ENCODE measurements at places on chromosomes 1 and 21.

- peak; percentile 75 for DNase-seq
Measured at GRCh38 chr1:207888652-207889051, 22.3 kb downstream of the CD34 start.

DNA sequence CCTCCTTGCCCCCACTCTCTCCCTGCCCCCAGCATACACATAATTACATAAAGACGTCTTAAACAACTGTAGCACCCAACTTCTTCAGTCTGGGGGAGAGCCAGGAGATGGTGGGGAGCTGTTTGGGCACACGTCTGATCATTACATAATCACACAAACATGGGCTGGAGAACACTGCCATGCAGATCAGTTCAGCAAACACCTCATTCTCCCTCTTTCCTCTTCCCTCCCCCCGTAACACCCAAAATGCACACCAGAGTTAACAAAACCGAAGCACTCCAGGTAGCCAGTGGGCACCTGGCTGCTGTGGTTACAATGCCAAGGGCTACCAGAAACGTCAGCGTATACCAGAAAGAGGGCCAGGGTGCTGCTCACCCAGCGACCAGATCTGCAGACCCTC lies 1.6 kb downstream of the HIVEP3 start:
- no peak for DNase-seq

GRCh38 chr1:91553177-91553591 lies 52.5 kb downstream of the CDC7 start:
- DNase-seq: peak; percentile 90

DNA sequence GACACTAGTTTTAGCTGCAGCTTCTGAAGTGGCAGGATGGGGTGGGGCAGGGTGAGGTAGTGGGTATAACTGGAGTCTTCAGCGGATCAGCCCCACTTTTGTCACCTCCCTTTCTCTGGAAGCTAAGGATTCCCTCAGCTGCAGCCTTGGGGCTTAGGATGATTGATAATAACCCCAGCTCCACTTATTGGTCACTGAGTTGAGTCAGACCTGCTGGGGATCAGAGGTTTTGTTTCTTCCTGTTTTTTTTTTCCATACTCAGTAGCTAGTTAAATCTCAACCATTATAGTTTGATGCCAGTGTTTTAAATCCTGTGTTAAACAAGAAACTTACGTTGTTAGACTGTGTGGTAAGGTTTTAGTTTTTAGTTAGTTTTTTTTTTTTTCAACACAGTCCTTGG lies 57.2 kb downstream of the LAMC1 start:
- DNase-seq: peak; percentile 72

DNA sequence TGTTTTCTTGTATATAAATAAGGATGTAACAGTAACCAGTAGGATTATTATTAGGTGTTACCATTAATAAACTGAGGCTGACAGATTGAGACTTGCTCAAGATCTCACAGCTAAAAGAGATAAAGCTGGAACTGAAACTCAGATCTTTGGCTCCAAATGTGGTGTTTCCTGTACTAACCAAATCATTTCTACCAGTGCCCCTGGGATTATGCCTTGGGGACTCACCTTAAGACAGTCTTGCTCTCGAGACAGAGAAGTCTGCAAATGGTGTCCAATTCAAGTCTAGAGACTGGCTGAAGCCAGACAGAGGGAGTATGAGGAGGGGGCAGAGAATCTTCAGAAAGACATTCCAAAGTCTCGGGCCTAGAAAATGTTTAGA lies 593 bp upstream of the CD53 start:
- DNase-seq: no peak

GRCh38 chr1:15953791-15954241 lies 22.1 kb downstream of the ZBTB17 start:
- DNase-seq: no peak

- no peak for DNase-seq
Measured at GRCh38 chr1:192512426-192513162, 63.0 kb upstream of the RGS1 start.

DNA sequence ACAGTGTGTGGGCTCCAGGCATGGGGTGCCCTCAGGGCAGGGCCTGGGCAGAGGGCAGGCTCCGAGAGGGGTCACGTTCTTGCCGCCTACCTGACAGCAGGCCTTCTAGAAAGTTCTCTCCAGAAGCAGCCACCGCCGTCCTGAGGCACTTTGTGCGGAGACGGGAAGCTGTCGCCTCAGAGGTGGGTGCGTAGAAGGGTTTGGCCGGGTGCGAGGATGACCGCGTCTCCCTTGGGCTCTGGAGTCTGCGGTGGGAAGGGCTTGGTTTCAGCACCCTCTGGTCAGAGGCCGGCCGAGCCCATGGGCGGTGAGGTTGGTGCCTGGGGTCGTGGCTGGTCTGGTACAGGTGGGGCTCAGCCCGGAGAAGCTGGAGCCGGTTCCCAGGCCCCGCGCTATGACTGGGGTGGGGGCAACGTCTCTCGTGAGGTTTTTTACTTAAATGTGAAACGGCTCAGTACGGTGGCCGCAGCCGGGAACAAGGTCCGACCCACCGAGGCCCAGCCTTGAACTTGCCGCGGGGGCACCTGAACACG lies 10.1 kb upstream of the TTLL10 start:
- DNase-seq: no peak

GRCh38 chr1:152906023-152906565 lies 2.3 kb upstream of the IVL start:
- peak; percentile 78 for DNase-seq

- no peak for DNase-seq
Measured at GRCh38 chr1:229222081-229222480, 48.8 kb upstream of the RAB4A start.

GRCh38 chr21:41614511-41614910 lies 106.6 kb upstream of the TMPRSS2 start:
- DNase-seq: no peak

- no peak for DNase-seq
Measured at GRCh38 chr1:161226320-161226711, 456 bp downstream of the TOMM40L start.

DNA sequence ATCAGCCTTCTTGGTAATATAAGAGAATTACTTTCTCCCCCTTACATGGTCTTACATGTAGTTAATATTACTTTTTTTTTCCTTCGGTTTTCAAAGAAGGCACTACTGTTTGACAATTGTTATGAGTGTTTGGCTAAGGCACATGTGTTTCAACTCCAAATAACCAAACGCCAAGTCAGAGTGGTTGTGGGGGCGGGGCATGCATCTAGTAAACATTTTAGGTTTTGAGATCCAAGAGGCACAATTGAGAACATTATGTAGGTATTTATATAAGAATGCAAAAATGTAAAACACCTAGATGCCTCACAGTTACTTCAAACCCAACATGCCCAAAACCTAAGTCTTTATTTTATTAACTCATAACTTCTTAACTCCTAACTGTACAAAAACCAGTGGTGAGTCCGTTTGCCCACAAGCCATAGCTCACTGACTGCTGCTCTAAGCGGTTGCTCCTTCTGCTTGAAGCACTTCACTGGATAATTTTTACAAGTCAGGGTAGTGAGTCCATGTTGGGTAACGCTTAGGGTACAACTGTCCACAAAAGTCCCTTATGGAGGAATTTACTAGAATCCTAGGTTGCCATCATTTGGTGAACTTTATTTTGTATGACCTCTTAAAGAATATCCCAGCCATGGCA lies 189.9 kb downstream of the HUNK start:
- DNase-seq: no peak

- DNase-seq: no peak
Measured at GRCh38 chr1:214977110-214977509, 105.4 kb upstream of the KCNK2 start.

DNA sequence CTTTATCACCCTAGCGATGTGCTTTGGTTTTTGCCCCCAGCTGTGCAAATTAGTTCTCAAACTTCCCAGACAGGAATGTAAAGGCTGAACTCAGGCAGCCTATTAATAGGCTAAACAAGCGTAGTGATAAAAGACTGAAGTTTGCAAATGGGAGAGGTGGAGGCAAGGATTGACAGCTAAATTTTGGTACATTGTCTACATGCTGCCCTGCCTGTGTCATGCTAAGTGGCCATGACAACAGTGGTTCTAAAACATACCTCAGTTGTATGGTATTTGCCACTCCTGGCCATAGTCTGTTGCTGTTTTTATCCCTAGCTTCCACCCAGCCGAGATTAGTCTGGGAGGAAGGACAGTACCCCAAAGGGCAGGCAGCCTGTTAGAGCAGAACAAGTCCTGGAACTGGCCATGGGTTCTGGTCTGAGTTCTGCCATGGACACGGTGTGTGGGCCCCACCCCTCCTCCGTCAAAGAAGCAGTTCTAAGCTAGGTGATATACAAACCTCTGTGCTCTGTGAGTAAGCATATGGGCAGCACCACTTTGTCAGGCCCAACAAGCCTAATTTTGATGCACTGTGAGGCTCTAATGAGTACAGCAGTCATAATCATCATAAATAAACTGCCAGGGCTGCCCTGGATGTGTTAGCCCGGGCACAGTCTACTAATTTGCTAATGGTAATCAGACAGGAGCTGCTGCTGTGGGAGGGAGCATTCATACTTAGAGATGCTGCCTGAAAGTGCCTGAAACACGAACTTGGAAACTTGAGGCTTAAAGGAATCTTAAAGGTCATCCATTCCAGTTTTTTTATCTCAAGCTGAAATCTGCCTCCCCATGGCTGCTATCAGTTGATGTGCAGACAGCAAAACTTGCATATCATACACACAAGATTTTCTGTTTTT lies 177.1 kb downstream of the HHAT start:
- DNase-seq: no peak

GRCh38 chr1:54459140-54459539 lies 52.9 kb upstream of the SSBP3 start:
- DNase-seq: no peak

DNA sequence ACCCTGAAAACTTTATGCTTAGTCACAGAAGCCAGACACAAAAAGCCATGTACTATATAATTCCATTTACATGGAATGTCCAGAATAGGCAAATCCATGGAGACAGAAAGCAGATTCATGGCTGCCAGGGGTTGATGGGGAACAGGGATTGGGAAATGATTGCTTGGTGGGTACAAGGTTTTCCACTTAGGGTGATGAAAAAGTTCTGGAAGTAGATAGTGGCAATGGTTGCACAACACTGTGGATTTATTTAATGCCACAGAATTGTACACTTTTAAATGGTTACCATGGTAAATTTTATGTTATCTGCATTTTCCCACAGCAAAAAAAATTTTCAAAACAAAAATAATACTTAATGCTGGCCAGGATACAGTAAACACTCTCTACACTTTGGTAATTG lies 40.6 kb downstream of the ENAH start:
- DNase-seq: peak; percentile 24

- no peak for DNase-seq
Measured at GRCh38 chr1:154615411-154615810, 7.4 kb upstream of the ADAR start.

DNA sequence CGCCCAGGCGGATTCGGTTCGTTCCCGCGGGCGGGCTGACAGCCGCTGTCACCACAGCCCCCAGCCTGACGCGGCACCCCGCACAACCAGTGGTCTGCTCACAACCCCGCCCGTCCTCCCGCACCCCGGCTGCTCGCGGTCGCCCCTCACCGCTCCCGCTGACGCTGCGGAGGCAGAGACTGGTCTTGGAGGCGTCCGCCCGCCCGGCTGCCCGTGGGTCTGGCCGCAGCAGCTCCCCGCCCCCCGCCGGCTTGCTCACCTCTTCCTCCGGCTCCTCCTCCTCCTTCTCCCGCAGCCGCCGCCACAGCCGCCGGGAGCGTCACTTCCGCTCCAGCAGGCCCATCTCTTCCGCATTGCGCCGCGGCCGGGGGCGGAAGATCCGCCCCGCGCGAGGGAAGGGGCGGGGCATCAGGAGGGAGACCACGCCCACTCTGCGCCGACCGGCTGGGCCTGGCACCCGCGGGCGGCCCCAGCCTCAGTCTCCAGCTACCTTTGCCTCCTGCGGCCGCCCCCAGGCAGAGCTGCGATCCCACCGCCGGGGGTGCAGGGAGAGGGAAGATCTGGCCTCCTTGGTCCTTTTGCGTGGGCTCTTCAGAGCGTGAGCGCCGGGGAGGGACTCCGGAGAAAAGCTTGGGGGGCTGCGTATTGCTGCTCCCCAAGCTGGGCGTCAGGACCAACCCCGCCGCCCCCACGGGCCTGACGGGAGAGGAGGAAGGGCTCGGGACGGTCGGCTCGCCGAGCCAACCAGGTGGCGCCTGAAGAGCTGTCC lies at the start of gene SYNJ1:
SYNJ1 (minus strand) TSS at position 327 of the 769 bp plus-strand sequence. CDS start 1,118 bp downstream, outside the sequence.
- peak; percentile 87 for DNase-seq

GRCh38 chr1:24704411-24705259 lies 40.6 kb upstream of the CLIC4 start:
- DNase-seq: peak; percentile 98

DNA sequence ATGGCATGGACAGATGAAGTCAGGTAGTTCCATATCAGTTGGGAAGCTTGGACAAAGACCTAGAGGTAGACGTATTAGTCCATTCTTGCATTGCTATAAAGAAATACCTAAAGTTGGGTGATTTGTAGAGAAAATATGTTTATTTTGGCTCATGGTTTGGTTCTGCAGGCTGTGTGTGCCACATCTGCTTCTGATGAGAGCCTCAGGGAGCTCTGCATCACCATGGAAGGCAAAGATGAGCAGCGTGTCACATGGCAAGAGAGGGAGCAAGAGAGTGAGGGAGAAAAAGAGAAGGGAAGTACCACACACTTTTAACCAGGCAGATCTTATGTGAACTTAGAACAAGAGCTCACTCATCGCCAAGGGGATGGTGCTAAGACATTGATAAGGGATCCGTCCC lies 9.0 kb downstream of the TSACC start:
- peak; percentile 92 for DNase-seq

Data from fibroblast of mammary gland (primary cell).